NK-92 treated with Interleukin-12 subunit alpha and Interleukin-12 subunit beta, amount 100 ng/mL, for 24 hours (cell line): ENCODE measurements at places on chromosomes 3 and 15.

DNA sequence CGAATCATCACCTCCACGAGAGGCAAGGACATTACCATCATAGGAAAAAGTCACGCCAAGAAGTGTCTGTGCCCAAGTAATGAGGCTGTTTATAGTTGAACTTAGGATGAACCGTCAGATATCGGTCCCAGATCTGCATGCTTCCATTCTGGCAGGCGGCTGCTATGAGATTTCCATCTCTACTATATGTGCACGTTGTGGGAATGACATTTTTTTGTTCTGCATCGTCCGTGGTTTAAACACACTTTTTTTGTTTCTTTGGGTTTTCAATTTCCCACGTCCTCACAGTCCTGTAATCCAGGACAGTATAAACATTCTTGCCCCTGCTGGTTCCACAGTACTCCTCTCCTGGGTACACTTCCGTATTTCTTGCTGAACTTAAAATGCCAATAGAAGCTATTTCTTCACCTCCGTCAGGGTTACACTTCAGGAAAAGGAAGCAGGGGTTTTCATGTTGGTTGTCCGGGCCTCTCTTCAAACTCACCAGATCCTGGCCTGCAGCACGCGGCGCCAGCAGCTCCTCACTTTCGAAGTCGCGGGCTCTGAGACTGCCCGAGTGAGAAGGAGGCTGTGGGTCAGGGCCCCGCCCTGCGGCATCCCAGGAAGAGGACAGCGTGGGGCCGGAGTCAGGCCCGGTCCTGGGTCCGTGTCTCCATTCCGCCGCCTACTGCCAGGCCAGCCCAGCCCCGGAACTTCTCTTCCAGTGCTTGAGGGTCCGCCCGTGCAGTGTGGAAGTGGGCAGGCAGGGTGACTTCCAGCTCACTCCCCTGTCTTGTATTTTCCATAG is 9.8 kb upstream of the TM4SF4 start:
- DNase-seq, result no peak

- no peak for DNase-seq
Observed at GRCh38 chr3:70245746-70246525, 66.5 kb downstream of the MDFIC2 start.

DNA sequence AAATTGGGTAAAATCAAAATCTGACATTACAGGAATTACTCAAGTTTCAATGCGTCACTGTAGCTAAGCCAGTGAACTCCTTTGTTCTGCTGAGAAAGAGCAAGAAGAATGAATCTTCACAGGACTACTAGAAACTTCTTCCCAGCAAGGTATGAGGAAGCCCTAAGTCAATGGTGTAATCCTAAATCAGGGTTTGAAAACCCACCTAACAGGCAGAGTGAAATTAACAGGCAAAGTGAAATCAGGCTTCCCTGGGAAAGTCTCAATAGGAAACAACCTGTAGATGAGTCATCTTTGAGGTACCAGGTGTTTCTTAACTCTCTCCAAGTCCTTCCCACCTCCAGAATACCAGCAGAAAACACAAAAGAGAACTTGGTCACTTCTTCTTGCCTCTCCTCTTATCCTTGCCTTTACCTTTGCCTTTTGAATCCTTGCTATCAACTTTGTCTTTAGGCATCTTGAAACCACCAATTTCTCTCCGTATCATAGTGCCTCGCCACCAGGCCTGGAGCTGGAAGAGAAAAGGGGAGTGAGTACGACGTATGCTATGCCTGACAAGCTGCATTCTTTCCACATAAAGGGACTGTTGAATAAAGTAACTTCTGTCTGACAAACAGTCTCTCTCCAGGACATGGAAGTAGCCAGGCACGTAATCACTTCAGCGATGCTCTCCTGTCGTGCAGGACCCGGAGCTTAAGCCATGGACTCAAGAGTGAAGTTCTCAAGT is 60.6 kb upstream of the RPL35A start:
- no peak for DNase-seq

DNA sequence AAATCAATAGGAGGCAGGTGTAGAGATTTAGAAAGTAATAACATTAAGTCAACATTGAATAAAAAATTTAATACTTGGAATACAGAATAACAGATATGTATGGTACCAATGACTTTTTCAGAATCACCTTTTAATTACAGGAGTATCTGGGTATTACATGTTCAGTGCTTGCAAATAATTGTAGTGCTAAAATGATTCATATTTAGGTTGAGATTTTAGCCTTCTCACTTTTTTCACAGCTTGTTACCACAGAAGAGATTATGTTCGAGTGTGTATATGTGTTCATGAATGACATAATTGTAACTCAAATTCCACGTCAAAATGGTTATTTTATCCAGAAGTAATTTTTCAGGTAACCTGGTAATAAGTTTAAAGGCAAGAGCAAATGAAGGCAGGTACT is 187.9 kb upstream of the TBL1XR1 start:
- DNase-seq, result no peak

- DNase-seq, result no peak
Observed at GRCh38 chr3:39383881-39384664, 903 bp downstream of the SLC25A38 start.

- DNase-seq, result no peak
Observed at GRCh38 chr3:30646181-30646876, 39.9 kb downstream of the TGFBR2 start.

DNA sequence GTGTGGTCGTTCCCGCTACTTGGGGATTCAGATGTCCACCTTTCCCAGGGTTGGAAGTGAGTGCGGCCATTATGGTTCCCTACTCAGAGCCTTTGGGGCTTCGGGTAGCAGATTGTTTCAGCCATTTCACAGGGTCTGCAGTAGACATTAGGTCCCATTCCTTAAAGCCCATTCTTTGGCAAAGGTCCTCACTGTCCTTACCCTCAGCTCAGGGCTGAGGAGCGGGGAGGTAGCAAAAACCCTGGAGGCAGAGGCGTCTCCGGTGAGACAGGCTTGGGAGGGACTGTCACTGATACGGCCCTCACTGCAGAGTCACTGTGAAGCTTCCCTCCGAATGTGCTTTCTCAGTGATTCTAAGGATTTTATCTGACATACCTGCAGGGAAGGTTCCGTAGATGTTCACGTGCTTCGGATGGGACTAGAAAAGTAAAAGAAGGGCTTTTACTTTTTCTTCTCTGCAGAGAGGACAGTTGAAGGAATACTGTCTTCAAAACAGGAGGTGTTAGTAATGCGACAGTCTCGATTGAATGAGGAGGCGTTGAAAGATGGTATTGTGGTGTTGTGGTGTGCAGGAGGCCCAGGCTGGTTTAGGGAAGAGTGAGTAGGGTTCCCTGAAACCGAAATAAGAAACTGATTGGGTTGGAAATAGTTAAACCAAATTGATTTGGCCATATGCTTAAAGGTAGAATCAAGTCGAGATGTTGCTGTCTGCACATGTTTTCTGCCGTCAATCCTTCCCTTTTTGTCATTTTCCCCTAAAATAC is 630 bp downstream of the ATP6V1A start:
- no peak for DNase-seq

- no peak for DNase-seq
Observed at GRCh38 chr3:59531994-59532393, 482.2 kb upstream of the CFAP20DC start.

DNA sequence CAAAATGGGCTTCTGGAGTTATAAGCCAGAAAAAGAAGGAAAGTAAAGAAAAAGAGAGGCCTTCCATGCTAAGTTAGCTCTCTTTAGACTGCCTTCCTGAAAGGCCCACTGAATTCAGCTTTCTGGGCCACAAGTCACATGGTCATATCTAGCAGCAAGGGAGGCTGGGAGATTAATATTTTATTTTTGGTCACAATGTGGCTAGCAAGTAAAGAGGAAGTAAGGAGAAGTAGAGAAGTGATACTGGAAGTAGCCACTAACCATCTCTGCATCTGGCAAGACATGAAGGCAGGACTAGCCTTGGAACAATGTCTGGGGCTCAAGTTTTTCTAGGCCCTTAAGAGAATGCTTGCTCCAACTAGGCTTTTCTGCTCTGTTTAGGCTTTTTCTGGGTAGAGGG is 81.8 kb upstream of the UBE2E1 start:
- DNase-seq, result no peak

GRCh38 chr15:81357180-81357686 is 16.8 kb downstream of the TMC3 start:
- no peak for DNase-seq

DNA sequence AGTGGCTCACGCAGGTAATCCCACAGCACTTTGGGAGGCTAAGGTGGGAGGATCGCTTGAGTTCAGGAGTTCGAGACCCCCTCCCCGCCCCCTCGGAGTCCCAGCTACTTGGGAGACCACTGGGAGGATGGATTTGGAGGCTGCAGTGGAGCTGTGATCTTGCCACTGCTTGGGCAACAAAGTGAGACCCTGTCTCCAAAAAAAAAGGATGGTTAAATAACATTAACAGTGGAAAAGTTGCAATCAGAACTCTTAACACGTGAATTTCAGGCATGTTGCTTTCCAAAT is 1.4 kb upstream of the TMEM87A start:
- no peak for DNase-seq

GRCh38 chr3:186828340-186828739 is 14.2 kb upstream of the ADIPOQ start:
- DNase-seq, result no peak

DNA sequence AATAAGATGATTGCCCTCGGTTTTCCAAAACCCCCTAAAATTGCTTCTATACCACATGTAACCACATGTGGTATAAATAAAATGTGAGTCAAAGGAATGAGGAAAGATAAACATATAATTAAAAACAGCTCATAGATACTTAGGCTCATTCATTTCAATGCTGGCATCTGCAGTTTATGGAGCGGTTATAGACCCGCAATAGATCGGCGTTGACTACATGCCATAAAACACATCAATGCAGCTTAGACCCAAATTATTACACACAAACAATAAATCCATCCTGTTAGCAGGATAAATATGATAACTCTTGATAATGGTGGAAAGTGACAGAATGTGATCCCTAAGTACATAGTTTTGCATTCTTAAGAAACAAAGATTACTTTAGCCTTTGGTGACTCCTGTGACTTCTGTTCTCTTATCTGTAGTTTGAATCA is 143.7 kb downstream of the NR2F2 start:
- no peak for DNase-seq

- no peak for DNase-seq
Observed at GRCh38 chr15:30922480-30923311, 19.0 kb downstream of the FAN1 start.

- DNase-seq, result no peak
Observed at GRCh38 chr3:178669758-178670157, 133.5 kb downstream of the KCNMB2 start.

- no peak for DNase-seq
Observed at GRCh38 chr3:20743553-20744321, 557.7 kb upstream of the SGO1 start.

DNA sequence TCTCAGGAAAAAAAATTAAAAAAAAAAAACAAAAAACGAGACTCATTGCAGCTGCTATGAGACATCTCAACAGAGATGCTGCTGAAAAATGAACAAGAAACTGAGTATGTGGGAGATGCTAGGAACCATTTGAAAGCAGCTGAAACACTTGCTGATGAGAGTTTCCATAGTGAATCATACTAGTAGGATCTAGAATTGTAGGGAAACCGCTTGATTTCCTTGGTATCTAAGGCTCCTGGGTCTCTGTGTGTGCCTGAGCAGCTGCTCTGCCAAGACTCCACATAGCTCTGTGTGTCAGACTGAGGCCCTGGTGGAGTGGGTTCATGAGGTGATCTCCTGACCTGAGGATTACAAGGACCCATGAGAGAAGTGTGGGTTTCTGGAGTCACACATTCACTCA is 313.4 kb upstream of the NECTIN3 start:
- DNase-seq, result no peak

DNA sequence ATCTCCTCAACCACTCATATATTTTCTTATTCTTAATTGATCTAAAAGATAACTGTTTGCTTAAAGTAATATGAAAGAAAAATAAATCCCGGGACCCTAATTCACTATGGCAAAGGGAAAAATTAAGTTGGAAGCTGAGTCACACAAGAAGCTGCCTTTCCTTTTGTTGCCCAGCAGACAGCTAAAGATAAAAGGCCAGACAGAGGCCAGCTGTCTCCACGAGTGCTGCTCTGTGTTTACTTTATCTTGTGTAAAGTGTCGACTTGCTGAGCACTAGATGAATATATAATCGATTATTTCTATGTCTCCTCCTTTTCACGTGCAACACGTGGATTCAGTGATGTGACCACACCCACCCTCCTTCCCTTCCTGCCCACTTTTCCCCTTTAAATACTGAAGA is 52.8 kb upstream of the NSMCE3 start:
- DNase-seq, result no peak

- no peak for DNase-seq
Observed at GRCh38 chr3:142693136-142693853, 30.5 kb upstream of the TRPC1 start.

- DNase-seq, result no peak
Observed at GRCh38 chr15:31489801-31490646, 163.4 kb downstream of the KLF13 start.

DNA sequence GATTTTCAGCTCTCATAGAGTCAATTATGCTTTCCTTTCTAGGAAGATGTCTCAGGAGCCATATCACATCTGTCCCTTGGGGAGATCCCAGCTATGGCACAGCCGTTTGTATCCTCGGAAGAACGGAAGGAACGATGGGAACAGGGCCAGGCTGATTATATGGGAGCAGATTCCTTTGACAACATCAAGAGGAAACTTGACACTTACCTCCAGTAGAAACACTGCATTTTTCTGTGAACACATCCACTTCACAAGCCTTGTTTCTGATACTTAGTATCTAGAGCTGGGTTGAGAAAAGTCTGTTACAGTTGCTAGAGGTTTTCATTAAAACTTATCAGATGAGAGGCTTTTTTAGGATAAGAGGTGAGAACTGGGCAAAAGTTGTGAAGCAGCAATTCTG is 35.4 kb downstream of the GYG1 start:
- DNase-seq, result no peak

- no peak for DNase-seq
Observed at GRCh38 chr3:125083776-125084175, 28.0 kb upstream of the HEG1 start.

DNA sequence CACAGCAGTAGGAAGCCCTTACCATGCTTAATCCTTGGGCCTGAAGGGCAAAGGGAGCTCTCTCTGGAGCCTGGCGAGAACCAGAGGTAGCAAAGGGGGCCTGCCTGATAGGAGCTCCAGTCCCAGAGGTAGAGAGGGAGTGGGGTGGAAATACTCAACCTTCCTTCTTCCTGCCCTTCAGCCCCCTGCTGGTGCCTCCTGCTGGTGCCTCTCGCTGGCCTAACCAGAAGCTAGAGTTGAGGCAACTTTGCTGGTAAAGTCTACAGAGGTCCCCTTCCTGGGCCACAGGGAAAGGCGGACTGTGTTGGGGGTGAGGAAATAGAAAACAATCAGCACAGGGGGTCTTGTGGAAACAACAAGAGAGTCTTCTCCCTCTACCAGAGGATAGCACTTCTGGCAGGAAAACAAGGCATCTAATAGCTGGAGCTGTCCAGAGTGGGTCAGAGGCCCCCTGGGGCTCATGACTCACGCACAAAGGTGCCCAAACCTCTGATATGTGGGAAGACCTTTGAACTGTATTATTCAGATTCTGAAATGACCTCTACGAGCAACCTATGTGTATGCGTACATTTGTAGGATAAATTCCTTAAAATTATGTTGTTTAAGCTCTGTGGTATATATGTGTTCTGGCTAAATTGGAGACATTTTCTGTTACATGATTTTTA is 133.9 kb downstream of the LRRC28 start:
- DNase-seq, result no peak
